ENCODE measurements at places on chromosomes 7 and 10. TPM values are rescaled to one million over a fixed set of nuclear protein-coding genes. Genes with fewer than 3 reads are reported as not detected.

Gene NRP1
- 159 TPM for total RNA-seq

DNA sequence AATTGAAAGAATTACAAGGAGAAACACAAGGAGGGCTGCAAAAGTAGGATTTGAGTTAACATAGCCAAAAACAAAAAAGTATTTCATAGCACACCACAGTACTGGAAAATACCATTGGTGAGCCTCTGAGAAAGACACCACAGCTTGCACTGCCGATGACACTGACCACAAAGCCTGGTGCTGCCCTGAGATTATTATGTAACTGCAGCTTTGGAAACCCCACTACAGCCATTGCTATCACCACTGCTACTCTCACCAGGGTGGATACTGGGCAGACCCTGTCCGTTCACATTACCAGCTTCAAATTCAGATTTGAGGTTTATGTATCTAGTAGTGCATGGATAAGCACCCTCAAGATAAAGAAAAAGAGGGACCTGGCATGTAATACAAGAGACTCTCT is 1246.7 kb upstream of the SORCS1 start:
- no peak for DNase-seq

Gene TMEM178B
- total RNA-seq: 35.4 TPM

GRCh38 chr10:113680190-113681111 is 739 bp downstream of the CASP7 start:
- DNase-seq: peak; percentile 55

DNA sequence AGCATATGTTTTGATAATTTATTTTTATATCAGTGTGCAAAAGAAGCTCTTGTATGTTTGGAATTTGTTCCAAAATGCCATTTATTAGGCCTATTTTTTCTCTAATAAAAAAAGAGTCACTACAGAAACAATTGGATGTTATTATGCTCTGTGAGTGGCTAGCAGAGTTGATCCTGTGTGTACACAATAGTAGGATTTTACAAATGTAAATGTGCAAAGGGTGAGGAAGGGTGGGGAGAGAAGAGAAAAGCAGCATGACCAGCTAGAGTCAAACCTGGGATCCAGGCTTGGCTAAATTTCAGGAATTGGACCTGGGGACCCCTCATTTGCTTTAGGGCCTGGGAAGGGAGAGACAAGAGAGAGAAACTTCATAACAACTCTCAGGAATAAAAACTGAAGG is 32.5 kb downstream of the SEMA3A start:
- no peak for DNase-seq

DNA sequence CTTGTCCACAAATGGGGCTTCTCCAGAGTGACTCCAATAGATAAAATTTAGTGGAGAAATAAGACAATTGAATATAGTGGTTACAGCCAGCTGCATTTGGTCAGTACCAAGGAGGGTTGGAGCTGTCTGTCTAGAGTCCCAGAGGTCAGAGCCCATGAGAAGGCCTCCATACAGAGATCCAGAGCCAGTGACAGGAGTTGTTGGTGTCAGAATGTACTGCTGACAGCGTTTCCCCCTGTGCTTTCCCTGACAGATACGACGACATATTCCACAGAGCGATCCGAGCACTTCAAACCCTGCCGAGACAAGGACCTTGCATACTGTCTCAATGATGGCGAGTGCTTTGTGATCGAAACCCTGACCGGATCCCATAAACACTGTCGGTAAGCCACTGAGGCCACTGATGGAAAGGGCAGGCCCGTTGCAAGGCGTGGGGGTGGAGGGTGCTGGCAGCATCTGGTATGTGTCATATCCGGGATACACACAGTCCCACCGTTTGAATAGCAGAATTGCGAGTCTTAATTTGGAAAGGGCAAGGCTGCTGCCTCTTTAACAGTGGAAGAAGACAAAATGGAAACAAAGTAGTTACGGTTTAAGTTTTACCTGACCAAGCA is 483.6 kb downstream of the NRG3 start:
- DNase-seq: peak; percentile 59

GRCh38 chr10:124319926-124320391 is 98.8 kb downstream of the OAT start:
- no peak for DNase-seq
